ENCODE measurements at places on chromosomes 2 and 18.

DNA sequence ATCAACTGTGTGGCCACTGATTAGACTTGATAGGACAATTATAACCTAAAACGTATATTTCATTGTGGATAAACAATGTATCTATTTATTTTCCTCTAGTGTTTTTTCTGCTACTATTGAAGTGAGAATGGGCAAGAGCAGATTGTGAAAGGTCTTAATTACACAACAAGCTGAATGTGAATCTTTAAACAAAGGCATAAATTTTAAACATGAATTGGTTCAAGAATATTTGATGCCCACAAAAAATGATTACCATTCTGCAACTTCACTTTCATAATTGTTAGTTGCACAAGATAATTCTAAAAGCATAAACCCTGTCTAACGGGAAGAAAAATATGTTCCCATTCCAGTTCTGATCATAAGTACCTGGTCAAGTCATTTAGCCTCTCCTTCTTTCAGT, 285.6 kb downstream of the GULP1 start:
- DNase-seq, result no peak

- DNase-seq, result no peak
Observed at GRCh38 chr2:195407783-195408182, 249.2 kb upstream of the SLC39A10 start.

- DNase-seq, result no peak
Observed at GRCh38 chr2:27809761-27810241, 38.3 kb downstream of the MRPL33 start.

DNA sequence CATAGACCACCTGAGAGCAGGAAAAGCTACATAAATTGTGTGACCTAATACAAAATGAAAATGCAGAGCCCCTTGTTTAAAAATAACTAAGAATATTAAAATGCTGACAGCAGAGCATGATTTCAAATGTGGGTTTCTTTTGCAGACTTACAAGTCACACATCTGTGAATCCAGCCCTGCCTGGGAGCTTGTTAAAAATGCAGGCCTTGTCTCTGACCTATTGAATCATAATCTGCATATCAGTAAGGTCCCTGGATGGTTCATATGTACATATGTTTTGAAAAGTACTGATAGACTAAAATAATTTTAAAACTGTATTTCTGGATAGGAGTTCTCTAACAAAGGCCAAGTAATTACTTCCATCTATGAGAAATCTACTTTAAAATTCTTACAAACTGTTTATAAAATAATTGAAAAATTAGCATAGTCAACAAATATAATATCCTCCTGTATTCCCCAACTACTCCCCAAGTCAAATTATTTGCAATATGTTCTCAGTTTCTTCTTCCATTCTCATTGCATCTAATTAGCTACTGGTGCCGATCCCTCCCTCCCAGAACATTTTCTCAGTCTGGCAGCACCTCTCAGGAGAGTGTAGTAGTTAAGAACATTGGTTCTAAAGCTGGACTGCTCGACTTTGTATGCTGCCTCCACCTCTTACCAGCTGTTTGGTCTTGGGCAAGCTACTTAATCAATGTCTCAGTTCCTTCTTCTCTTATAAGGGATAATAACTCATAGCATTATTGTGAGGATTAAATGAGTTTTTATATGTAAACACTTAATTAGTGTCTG, 1040.4 kb upstream of the CDH2 start:
- no peak for DNase-seq

DNA sequence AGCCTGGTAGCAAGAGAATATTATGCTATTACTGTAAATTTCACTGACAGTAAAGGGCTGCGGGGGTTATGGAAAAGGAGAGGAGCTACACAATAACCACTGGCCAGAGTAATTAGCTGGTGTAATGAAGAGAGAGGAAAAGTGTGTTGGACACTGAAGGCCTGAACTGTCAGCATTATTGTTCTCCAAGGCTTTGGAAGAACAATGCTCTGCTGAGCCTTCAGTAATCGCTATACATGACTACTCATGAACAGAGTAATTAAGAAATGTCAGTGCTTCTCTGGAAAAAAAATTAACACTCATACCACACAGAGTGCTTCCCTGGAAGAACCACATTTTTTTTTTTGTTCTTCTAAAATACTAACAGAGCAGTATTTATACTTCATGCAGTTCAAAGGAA, 931.3 kb downstream of the CPS1 start:
- no peak for DNase-seq

- DNase-seq, result no peak
Observed at GRCh38 chr2:69957965-69958364, 3.5 kb downstream of the ASPRV1 start.

- no peak for DNase-seq
Observed at GRCh38 chr2:3635171-3635974, 22.6 kb upstream of the ALLC start.

GRCh38 chr2:234493796-234494195, 3.1 kb downstream of the ARL4C start:
- no peak for DNase-seq

DNA sequence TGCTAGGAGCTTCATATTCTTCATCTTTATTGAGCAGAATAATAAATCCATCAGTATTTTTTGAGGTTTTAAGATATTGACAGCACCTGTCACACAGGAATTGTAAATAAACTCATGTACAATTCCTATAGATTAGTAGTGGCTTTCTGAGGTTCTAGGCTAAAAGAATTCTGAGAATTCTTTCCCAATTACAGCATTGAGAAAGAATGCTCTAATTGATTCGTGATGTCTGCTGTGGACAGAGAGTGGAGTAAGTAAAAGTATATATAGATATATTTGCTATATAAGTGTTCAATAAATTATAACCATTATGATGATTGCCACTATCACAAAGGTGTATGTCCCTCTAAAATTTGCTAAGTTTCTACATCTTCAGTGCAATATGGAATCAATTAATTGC, 186.5 kb upstream of the NRP2 start:
- DNase-seq, result no peak

- no peak for DNase-seq
Observed at GRCh38 chr2:190908532-190908931, 27.9 kb downstream of the GLS start.

DNA sequence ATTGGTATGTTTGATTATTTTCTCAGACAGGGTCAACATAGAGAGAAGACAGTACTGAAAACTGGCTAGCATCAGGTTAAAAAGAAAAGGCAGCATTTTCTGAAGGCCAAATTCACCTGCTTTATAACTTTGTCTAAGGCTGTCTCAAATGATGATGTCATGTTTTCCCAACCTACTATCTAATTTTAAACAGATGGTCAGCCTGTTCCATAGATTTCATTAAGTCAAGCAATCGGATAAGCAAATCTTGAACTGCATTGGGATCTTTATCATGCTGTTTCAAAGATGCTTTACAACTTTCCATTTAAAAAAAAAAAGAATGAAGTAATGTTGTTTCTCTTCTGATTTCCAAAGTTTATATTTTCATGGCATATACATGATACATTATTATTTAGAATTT, 56.3 kb upstream of the SPOPL start:
- DNase-seq, result no peak

DNA sequence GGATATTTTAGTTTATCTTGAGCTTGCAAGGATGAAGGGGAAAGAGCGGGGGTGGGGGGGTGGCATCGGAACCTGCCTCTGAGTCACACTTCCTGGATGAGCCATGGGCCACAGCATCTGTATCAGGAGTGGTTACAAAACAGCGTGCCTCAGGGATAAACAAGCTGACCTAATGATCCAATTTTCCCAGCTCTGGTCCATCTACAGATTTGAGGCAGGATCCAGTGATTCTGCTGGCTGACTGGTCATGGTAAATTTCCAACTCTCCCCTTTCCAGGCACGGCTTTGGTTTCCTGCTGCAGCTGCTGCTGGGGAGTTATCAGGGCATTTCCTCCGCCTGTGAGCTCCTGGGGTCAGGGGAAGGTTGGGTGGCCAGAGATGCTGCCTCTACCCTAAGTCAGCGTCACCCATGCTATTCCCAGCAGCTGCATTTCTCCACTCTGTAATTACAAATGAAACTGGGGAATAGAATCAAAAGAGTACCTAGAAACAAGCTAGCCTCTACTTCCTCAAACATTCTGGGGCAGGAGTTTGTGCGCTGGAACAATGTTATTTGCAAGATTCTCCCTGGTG, 4.7 kb upstream of the HPCAL1 start:
- DNase-seq, result no peak

DNA sequence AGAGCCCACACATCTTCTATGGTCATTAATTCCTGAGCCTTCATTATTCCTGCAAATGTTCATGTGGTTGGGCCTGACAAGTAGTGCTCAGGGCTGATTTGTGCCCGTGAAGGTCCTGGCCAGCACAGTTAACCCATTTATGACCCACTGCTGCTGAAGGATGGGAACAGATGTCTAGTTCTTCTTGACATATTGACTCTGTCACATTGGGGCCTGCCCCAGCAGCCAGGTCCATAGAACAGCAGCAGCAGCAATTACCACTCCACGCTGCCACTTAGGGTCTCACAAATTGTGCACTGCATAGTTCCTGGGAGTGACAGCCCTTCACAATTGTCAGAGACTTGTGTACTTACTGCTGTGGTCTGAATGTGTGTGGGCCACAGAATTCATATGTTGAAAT, 442.3 kb upstream of the RGPD4 start:
- DNase-seq, result no peak

DNA sequence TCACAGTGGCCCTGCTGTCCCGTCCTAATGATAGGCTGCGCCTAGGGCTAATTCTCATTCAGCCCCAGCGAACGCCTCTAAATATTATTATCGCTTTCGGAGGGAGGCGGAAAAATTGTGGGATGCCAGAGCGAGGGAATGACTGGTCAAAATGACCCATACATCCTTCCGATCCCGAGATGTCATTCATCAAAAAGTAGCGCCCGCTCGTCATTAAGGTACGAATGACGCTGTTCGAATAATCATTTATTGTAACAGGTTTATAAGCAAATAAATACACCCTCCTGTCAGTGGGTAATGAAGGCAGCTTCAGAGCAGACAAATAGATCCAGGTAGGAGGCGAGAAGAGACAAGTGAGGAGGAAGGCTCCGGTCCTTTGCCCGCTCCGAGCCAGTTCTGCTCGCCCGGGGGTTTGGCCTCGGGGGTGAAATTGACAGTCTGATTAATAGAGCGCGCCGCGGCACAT, at the start of gene EVX2:
Gene EVX2 (minus strand): TSS at position 167 of the 466 bp plus-strand sequence. CDS start 186 bp downstream, outside the sequence.
- no peak for DNase-seq

DNA sequence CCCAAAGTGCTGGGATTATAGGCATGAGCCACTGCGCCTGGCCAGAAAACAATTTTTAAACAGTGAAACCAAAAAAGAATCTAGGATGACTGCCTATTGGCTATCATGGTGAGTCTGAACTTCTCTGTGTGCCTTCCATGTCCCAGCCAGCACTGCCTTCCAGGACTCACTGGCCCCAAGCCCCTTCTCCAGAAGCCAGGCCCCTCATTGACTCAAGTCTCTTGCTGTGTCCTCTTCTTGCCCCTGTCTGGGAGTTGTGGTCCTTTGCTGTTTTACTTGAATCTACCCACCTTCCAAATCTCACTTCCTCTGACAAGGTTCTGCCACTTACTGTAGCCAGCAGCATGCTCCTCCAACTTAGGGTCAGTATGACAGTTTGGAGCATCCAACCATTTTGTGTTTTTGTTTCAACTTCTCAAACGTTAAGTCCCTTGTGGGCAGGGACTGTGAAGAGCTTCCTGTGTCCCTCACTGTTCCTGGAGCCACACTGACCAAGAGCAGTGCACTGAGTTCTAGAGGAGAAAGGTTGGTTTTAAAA, 41.7 kb downstream of the ST3GAL5 start:
- no peak for DNase-seq

GRCh38 chr18:79682894-79683625, 3.5 kb downstream of the CTDP1 start:
- no peak for DNase-seq
